ENCODE measurements at places on chromosomes 2 and 18.

GRCh38 chr2:44833171-44834069, 108.1 kb upstream of the SIX3 start:
- DNase-seq, result no peak

GRCh38 chr2:237675316-237675715, 47.9 kb downstream of the LRRFIP1 start:
- no peak for DNase-seq

- DNase-seq, result no peak
Observed at GRCh38 chr2:47554311-47554905, 151.5 kb downstream of the MSH2 start.

- no peak for DNase-seq
Observed at GRCh38 chr2:226995625-226996041, 159.8 kb downstream of the RHBDD1 start.

DNA sequence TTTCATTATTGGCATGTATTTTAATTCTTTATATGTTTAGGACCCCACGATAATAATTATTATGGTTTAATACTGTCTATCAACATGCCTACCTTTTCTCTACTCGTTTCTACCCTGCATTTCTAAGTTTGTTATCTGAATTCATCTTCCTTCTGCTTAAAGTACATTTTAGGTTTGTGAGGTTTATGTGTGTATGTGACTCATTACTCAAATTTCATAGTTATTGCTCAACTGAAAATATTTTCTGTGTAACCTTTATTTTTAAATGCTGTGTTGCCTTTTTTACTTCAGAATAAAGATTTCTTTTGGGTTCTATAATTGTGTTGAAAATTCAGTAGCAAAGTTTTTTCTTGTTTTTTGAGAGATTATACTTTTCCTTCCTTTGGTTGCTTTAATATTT, 933.9 kb upstream of the LRRTM1 start:
- no peak for DNase-seq

- DNase-seq, result no peak
Observed at GRCh38 chr2:10519394-10519740, 71.2 kb upstream of the ODC1 start.

DNA sequence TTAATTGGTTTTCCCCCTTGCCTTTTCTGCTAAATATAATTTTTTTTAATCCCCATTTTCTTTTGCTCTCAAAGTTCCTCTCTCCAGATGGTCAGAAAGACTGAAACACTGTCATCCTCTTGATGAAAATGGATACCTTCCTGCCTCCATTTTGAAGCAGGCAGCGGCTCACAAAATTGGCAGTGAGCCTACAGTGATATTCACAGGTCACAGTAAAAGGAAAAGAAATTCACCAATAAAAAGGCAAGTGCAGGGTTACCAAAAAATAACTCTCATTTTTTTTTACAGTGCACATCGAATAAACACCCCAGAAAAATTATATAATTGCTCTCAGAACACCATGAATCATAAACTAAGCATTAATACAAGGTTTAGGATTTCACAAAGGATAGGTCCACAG, 307.5 kb downstream of the TCF4 start:
- no peak for DNase-seq

- no peak for DNase-seq
Observed at GRCh38 chr18:62898359-62898758, 183.0 kb downstream of the PHLPP1 start.

- DNase-seq, result no peak
Observed at GRCh38 chr2:20419752-20420151, 27.1 kb upstream of the RHOB start.

DNA sequence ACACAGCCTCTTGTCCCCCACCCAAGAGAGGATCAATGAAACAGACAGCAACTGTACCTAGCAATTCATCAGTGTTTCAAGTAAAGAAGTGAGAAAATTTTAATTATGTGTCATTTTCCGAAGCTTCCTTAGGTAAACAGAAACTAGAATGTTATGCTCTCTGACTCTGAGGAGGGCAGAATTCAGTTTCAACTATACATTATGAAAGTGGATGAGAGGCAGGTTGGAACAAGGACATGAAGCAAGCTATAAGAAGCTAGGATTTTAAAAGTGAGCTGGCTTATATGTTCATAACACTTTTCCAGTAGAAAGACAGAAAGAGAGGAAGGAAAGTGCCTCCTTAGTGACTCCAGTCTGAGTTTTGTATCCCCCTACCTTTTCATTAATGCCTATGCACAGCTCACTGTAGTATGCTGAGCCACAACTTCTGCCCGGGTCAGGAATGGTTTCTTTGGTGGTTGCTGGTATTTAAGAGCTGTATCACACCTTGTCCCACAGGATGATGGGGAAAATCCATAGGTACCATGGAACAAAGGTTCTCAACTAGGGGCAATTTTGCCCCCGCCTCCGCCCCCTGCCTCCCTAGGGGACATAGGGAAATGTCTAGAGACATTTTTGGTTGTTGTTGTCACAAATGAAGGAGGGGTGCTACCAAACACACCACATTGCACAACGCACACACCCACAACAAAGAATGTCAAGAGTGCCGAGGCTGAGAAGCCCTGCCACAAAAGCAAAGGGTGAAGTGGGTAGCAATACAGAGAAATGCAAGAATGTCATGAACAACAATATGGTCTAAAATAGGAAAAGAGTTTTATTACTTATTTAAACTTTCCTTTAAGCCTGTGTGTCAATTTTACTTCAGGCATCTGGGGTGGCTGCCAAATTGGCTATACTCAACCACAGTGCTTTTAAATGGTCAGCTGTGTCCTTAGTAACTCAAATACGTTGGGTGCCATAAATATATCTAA, 161.0 kb upstream of the ZFP36L2 start:
- DNase-seq, result no peak

DNA sequence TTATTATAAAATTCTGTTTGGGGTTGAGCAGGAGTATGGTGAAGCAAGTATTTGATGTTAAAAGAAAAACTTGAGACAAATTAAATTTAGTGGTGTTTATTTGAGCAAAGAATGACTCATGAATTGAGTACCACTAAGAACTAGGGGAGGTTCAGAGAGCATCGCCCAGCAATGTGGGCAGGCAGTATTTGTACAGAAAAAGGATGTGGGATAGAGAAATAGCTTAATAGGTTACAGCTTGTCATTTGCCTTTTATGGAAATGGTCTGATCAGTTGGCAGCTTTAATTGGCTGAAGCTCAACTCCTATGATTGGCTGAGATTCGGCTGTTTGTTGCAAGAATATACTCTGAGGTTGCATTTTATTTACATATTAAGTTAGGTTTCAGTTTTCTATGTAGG, 68.2 kb downstream of the LRATD1 start:
- no peak for DNase-seq

DNA sequence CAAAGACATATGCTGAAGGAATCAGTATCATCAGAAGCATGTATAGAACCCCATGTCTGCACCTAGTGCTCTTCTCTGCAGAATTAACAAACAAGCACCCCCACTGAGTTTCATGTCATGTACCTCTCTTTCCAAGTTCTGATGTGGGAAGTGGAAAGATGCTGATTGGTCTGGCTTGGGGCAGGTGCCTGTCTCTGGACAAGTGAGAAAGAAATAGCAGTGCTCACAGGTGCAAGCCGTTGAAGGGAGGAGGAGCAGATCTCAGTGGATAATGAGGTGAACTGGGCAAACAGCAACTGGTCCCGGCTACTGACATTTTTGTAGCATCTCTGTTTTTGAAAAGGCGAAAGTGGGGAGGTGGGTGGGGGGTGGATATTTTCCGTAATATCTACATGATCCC, 17.5 kb upstream of the ACVR1 start:
- no peak for DNase-seq

- no peak for DNase-seq
Observed at GRCh38 chr2:177682836-177683660, 290.5 kb downstream of the AGPS start.

DNA sequence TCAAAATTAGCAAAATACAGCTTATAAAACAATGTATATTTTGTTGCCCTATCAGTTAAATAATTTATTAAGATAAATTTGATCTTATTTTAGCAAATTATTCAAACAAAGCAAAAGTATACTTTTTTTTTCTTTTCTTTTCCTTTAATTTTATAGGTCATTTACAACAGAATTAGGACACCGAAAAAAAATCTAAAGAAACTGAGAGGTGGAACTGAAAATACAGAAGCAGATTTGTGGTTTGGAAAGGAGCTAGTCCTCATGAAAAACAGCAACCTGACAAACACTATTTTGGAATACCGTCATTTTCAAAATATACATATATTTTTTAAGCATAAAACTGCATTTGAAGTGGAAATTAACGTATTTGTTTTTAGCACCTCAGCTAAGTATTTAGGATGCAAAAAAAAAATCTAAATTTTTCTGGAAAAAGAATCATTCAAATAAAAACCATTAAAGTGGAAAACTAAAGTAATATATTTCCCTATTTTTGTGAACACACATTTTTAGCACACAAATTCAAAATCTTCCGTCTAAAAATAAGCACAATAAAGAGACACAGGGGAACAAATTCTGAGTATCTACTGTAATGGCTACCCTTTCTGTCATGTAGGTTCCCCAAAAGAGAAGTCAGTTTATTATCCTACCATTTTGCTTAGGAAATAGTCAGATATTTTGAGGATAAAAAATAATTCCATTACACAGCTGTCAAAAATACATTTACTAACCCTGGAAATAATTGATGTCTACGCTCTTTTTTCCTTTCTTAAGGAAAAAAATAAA, 2.7 kb downstream of the CCDC88A start:
- DNase-seq, result no peak

- no peak for DNase-seq
Observed at GRCh38 chr2:60552078-60552850, 1.2 kb downstream of the BCL11A start.

DNA sequence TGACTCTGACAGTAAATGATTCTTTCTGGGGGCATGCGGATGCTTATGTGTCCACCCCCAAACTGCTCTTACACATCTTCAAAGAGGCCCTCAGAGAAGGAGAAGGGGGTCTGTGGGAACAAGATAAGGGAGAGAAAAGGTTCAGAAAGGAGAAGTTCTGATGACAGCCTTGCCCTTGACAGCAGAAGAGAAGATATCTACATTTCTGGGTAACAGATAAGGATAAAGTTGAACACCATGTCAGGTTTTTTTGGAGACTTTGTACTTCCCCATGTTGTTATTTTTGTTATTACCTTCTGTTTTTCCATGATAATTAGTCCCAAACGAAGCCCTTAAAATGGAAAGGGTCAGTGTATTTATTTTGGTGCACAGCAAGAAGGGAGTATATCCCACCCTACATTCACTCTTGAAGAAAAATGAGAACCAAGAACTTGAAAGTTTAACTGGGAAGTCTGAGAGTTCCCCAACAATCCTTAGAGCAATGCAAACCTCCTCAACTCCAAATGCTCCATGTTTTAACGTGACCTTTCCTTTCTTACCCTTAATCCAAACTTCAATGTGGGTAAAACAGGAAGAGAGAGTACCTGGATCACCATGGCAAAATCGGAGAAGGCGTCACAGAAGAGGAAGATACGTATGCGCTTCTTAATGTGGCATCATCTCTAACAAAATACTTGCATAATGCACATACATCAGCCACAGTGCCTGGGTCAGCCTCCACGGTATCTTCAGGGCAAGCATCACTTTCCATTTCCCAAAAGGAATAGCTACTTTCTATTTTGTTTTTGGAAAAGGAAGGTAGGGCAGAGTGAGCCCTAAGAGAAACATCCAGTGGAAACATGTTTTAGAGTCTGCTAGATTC, 264.6 kb upstream of the STON1 start:
- no peak for DNase-seq

DNA sequence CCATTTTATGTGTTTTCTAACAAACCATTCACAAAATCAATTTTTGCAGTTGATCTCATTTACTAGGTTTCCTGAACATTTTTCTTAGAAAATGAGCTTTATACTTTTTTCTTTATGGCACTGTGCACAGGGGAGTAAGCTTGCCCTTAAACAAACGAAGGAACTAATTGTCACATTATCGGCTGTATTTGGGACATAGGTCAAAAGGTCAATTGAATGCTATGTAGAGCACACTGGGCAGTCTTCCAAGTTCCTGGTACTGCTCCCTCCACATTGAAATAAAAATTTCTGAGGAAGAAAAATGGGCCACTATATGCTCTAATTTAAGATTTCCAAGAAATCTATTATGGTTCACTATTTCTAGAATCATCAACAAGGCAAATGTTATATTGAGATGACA, 93.6 kb upstream of the TMEFF2 start:
- DNase-seq, result no peak

DNA sequence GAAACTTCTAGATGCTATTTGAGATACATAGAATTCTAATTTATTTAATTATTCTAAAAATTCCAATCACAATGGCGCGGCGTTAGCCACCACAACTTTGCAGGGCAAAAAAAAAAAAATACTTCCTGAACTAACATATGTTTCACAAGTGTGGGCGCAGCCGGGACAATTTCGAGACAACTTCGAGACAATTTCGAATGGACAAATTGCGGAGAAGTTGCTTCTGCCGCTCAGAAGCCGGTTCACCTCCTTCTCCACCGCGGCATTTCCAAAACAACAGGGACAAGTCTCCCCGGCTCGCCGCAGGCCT, 842 bp downstream of the PAX3 start:
- DNase-seq, result no peak

GRCh38 chr2:203383038-203383437, 54.8 kb downstream of the ABI2 start:
- no peak for DNase-seq

GRCh38 chr2:109466674-109467575, 146.8 kb downstream of the SEPTIN10 start:
- no peak for DNase-seq

DNA sequence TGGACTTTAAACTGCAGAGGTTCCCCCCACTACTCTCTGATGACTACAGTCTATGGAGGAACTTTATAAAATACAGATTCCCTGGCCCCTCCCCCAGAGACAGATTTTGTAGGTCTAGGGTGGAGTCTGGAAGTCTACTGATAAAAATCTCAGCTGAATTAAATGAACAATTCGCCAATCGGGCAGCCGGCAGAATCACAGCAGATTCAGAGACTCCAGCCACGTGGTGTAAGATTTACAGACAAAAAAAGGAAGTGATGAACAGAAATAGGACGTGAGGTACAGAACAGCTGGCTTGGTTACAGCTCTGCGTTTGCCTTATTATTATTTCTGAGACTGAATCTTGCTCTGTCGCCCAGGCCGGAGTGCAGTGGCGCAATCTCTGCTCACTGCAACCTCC, 21.4 kb upstream of the MTA3 start:
- DNase-seq, result no peak

DNA sequence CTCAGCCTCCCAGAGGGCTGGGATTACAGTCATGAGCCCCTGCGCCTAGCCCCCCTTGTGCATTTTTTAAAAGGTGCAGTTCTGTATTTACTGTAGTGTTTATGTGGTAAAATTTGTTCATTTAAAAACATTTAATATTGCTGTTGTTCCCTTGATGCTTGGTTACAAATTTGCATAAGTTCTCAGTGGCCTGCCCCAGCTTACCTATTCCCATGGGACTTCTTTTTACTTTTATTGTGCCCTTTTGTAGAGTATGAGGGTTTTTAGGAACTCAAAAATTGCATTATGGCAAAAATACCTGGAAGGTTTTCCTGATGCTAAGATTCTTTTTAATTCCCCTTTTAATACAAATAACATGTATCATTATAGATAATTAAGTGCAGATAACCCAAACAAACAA, 63.0 kb downstream of the DGKD start:
- DNase-seq, result no peak

- DNase-seq, result no peak
Observed at GRCh38 chr2:5685225-5685624, 7.0 kb upstream of the SOX11 start.

Data from central memory CD4-positive, alpha-beta T cell (primary cell).